ENCODE measurements at places on chromosomes 6 and 20. TPM values are rescaled to one million over a fixed set of nuclear protein-coding genes. Genes with fewer than 3 reads are reported as not detected.

- no peak for DNase-seq
These were observed 123.2 kb upstream of the RIPOR2 start for GRCh38 chr6:25058941-25059340.

GRCh38 chr6:114816678-114817077, 473.9 kb upstream of the HS3ST5 start:
- DNase-seq, result no peak

GRCh38 chr6:7737867-7738266, 12.0 kb downstream of the BMP6 start:
- no peak for DNase-seq

DNA sequence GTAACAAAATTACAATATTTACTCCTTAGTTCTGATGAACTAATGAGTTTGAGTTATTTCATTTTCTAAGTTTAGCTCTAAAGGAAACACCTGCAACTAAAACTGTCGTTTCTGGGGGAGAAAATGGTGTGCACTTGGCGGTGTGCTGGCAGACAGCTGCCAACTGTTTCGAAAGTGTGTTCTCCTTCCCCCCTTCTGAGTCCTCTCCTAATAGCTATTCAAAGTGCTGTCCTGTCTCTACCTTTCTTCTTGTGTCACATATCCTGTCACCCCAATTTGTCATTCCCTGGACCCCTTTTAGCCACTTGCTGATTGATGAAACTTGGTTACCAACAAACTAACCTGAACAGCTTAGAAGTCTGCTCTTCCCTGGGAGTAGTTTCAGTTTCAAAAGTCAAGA, 4.9 kb upstream of the UBE2J1 start:
- DNase-seq, result no peak

- no peak for DNase-seq
These were observed 77.5 kb upstream of the MARCKS start for GRCh38 chr6:113779656-113780055.

- no peak for DNase-seq
These were observed 20.1 kb downstream of the KCNQ2 start for GRCh38 chr20:63452341-63452740.

- no peak for DNase-seq
These were observed 133.9 kb downstream of the BTBD9 start for GRCh38 chr6:38505826-38506225.

DNA sequence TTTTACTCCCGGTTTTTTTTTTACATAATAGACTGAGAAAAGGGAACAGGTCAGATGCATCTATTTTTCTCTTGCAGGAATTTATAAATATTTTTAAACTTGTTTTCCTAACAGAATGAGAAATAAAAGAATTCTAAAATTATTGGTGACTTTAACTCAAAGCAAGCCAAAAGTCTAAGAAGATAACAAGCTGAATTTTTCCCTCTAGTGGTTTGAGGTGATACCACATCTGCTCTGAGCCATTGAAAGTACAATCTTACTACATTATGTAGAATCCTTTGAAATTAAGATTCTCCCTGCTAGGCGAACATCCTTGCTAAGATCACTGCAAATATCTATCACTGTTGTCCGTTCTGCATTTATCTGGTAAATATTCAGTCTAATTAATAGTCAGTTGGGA, 10.7 kb upstream of the STMND1 start:
- DNase-seq, result no peak

DNA sequence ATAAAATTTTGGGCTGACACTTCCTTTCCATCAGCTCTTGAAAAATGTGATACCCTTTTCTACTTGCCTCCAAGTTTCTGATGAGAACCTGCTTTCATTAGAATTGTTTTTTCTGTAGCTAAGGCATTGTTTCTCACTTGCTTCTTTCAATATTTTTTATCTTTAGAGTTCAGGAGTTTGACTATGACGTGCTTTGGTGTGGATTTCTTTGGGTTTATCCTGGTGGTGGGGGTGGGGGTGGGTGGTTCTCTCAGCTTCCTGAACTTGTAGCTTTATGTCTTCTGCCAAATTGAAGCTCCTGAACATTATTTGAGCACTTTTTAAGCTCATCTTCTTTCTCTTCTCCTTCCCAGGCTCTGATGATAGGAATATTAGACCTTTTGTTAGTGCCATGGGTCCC, 11.4 kb downstream of the ZNF831 start:
- DNase-seq, result no peak

DNA sequence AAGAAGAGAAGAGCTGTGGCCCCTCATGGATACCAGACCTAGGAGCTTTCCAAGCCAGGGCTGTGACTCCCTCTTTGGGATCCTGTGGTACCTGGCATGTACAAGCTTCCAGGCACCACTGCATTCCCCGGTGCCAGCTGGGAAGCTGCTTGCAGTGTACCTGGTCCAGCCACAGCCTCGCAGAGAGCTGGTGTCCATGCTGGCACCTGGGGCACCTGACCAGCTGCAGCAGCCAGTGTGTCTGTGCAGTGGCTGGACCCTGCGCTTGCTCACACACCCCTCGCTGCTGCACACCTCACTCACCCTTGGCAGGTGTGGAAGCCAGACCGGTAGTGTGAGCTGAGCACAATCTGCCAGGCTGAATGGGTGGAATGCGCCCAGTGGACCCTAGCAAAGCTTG, 190.9 kb upstream of the MAN1A1 start:
- no peak for DNase-seq

DNA sequence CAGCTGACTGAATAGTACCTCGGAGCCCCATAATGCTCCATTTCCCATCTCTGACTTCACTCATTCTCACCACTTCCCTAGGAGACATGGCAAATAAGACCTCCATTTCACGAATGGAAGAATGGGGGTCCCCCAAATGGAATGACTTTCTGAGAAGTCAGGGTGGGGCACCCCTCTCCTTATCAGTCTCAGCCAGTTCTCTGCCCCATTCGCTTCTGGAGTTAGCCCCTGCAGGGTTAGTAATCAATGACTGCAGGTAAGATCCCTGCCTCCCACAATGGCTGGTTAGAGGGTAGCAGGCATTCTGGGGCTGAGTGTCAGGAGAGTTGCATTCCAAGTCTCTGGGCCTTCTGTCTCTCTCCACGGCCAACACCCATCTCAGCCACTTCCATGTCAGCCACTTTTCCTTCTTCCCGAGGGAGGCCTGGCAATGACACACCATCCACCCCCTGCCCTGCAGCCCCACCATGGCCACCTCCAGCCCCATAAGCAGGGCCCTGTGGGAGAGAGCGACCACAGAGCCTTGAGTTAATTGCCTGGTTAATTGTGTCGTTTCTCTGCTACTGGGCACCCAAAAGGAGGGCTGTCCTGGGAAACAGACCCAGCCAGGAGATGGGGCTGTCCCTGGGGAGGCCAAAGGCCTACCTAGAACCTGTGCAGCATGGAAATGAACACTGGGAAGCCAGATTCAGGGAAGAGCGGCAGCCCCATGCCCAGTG, 13.4 kb downstream of the CCDC167 start:
- no peak for DNase-seq

GRCh38 chr6:40882323-40882997, 156.6 kb downstream of the UNC5CL start:
- no peak for DNase-seq

GRCh38 chr6:131418441-131418840, 154.6 kb upstream of the ARG1 start:
- DNase-seq, result no peak

The TTPAL gene
- 95.0 TPM for total RNA-seq

The TSHZ2 gene
- 19.0 TPM for total RNA-seq

The SAMD10 gene
- total RNA-seq, result 3.5 TPM

The FOXS1 gene
- total RNA-seq, result not detected
